ENCODE measurements at places on chromosomes 2 and 18.
A peak's percentile ranks its signal among the peaks of the same experiment; 100 is the strongest.

- DNase-seq = no peak
Measured at GRCh38 chr2:138760676-138761075, 19.5 kb downstream of the NXPH2 start.

DNA sequence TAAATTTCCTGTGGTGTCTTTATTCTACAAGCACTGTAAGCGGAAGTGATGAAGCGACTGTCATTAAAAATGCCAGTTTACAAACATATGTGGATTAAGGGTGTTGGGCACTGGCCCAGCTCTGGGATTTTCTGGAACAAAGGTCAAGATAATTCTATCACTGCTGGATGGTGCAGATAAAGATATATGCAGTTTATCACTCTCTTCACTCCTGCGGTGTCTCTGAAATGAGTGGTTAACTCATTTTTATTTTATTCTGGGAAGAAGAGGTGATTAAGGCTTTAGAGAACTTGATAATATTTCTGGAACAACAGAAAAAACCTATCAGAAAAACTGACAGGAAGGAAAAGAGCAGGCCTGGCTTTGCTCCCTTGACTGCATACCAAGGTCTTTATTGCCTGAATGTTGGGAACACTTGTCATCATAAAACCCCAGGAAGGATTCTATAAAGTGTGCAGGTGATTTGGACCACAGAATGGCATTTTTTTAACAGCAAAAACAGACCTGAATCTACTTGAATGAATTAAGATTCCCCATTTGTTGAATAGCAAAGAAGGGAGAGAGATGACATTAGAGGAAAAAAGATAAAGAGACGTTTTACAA lies 32.4 kb downstream of the ABCB11 start:
- DNase-seq = no peak

DNA sequence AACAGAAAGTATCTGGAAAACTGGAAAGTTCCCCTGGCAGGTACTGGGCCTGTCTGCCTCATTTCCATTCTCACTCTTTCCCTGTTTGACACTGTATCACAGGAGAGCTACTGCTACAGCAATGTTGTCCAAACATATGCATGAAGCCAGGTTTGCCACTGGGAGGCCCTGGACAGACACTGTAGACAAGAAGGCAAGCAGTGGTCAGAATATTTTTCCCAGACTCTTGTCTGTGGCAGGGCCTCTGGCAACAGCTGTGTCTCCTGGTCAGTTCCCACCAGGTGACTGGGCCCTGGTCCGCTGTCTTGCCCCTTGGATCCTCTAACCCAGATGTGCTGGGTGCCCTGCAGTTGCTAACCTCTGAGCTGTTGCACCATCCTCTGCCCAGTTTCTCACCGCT lies 178.9 kb upstream of the FANCL start:
- no peak for DNase-seq

GRCh38 chr2:47239119-47239969 lies 84.2 kb upstream of the STPG4 start:
- DNase-seq = peak; percentile 79

DNA sequence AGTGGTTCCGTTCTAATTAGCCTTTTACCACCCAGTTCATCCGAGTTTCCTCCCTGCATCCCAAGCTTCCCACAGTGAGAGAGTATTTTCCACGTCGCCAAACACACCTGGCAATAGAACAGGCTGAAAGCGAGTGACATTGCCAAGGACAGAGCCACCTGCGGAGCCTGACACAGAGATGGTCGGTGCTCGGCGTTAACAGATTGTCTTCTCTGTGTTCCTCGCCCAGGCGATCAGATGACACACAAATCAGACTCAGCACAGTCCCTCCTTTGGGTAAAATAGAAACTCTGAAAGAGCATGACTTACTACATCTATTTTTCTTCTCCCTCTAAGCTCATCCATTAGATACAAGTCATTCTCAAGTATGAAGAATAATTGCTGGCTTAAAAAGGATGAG lies 107.7 kb downstream of the CD226 start:
- DNase-seq = peak; percentile 60

DNA sequence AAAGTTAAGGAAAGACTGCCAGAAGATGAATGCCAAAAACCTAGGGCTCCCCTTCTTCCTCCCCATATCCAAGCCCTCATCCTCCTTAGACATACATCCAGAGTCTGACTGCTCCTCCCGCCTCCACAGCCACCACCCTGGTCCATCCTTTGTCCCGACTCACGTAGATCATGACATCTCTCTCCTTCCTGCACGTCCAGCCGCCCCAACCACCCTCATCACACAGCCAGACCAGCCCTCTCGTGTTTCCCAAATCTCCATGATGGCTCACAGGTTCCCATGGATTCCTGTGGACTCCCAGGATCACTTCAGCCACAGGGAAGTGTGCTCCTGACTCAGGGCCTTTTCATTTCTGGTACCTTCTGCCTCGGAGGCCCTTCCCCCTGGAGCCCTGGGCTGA lies 47.8 kb upstream of the CAB39 start:
- DNase-seq = no peak

GRCh38 chr2:108870069-108870644 lies 83.6 kb downstream of the CCDC138 start:
- DNase-seq = no peak

GRCh38 chr2:132929786-132930185 lies 259.8 kb upstream of the LYPD1 start:
- no peak for DNase-seq

- DNase-seq = no peak
Measured at GRCh38 chr2:85522090-85522647, 16.8 kb upstream of the MAT2A start.

- DNase-seq = peak; percentile 45
Measured at GRCh38 chr2:46298522-46299353, 1.5 kb downstream of the EPAS1 start.

DNA sequence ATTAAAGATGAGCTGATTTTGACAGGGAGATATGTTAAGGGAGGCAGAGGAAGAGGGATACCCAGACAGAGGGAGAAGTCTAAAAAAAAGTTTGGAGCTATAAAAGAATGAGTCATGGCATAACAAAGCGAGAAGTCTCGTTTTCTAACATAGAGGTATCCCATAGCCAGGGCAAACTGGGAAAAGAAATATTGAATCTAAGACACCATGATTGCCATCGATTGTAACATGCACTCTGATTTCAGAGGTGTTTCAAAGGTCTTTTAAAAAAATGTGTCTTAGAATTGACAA lies 110.7 kb downstream of the MDH1 start:
- DNase-seq = no peak

DNA sequence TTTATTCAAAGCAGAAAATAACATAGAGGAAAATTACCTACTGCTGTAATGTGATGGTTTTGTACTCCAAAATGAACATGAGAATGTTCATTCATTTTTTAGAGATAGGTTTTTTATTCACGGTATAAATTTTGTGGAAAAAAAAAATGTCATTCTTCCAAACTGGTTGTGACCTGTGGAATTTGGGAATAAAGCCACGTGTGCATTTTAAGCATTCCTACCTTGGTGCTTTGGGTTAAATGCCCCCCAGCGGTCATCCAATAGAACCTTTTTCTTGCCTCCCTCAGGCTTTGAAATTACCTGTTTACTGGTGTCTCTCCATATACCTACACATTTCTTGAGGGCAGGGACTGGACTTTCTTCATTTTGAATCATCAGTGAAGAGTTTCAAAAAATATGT lies 740.7 kb downstream of the DPP10 start:
- DNase-seq = no peak

DNA sequence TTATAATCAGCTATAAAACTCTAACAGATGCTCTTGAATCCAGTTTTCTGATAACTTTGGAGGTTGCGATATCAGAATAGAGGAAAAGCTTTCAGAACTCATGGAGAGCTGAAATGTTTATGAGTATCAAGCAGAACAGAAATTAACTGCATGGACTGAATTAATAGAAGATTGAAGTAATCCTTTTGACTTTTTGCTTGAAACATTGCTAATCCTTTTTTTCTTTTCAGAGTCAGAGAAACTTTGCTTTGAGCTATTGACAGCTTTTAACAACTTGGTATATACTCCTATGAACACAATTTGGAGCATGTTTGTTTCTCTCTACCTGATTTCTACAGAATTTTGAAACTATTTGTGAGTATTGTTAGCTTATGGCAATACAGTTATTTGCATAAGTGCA lies 1254.8 kb downstream of the LRP1B start:
- no peak for DNase-seq

GRCh38 chr2:239769554-239770245 lies 255.4 kb downstream of the NDUFA10 start:
- no peak for DNase-seq

- DNase-seq = no peak
Measured at GRCh38 chr18:74376523-74376922, 60.9 kb downstream of the C18orf63 start.

- DNase-seq = no peak
Measured at GRCh38 chr2:230901006-230901405, 24.0 kb downstream of the GPR55 start.

GRCh38 chr2:3108710-3109702 lies 268.6 kb downstream of the EIPR1 start:
- DNase-seq = no peak

- DNase-seq = no peak
Measured at GRCh38 chr2:96824079-96824870, 8.2 kb downstream of the CNNM3 start.

DNA sequence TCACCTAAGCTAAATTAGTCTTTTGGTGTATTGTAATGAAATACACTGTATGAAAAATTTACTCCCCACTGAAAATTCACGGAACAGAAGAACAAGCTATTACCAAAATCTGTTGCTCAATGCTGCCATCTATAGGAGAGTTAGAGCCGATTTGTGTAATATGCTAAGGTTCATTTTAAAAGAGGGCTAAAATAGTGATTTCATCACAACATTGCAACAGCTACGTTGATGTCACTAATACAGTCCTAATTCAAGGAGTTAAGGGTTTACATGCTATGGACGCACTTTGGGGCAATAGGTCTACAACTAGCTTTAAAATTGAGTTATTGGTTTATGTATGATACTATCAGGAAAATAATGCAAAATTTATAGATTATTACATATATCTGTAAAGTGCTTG lies 3.0 kb upstream of the IRS1 start:
- peak; percentile 93 for DNase-seq

DNA sequence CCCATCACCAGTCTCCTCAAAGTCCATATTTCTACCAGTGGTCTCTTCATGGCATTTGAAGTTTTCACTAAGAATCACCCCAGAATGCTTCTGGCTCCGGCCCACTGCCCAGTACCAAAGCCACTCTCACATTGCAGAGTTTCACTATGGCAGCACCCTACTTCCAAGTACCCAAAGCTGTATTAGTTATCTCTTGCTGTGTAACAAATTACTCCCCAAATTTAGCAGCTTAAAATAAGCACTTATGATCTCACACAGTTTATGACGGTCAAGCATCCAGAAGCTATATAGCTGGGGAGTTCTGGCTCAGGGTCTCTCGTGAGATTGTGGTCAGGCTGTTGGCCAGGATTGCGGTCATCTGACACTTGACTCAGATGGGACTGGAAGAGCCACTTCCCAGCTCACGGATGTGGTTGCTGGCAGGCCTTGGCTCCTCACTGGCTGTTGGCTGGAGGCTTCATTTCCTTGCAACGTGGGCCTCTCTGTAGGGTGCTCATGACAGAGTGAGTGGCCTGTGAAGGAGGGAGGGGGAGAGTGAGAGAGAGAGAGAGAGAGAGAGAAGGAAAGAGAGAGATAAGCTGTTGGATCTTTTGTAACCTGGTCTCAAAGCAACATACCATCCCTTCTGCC lies 189.5 kb downstream of the CTIF start:
- no peak for DNase-seq

DNA sequence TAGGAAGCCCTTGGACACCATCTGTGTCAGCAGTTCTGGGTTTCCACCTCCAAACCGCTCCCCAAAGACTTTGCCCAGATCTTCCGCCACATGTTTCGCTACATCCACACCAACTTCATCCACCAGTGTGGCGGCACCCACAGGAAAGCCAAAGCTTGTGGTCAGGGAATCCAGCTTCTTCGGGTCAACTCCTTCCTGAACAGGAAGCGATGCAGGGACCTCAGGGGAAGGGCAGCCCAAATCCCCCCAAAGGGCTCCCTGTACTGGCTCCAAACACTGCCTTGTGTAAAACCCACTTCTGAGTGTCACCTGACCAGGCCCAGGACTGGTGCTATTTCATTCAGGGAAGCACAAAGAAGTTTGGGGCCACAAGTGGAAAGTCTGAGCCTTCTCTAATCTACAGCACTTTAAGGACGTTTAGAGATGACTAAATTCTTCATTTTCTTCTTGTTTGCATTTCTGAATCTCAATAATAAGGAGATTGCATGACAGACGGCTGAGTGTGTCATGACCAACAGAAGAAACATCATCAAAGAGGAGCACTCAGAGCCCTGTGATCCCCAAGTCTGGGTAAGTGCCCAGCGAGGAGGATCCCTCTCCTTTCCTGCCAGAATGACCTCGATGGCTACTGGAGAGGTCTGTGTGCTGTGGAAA lies 20.8 kb downstream of the GAREM2 start:
- DNase-seq = no peak

DNA sequence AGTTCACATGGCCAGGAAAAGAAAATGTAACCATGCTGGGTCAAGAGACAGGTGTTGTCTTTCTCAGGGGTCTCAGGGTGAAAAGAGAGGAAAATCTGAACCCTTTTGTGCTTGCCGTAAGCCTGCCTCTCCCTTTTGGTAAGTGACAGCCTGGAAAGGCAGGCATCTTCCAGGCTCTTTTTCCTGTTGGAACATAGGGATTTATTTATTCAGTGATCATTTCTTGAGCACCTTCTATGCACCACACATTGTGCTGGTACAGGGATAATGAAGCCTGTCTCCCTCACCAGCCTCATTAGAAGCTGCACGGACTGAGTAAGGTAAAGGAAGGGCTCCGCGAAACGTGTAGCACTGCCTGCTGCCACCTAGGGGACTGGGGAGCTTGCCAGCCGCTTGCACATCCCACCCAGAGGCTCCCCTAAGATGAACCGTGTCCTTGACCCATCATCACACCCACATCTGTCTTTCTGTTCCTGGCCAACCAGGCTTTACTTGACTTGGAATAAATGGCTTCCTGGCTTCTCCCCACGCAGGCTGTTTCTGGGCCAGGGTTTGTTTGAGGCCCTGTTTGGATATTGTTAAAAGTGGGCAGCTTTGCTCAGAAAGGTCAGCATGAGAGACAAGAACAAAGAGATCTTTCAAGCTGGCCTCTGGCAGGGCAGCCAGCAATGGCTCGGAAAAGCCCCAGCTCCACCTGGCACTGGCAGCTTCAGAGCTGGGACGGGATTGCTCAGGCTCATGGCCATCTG lies 73.3 kb upstream of the MCFD2 start:
- peak; percentile 80 for DNase-seq

GRCh38 chr2:191226196-191226595 lies 19.0 kb upstream of the MYO1B start:
- no peak for DNase-seq

GRCh38 chr2:109351164-109351756 lies 222.3 kb downstream of the SH3RF3 start:
- DNase-seq = no peak
